Cerebellar nuclear complex (tissue), 1 donor: ENCODE measurements at places on chromosomes 6 and 20.

DNA sequence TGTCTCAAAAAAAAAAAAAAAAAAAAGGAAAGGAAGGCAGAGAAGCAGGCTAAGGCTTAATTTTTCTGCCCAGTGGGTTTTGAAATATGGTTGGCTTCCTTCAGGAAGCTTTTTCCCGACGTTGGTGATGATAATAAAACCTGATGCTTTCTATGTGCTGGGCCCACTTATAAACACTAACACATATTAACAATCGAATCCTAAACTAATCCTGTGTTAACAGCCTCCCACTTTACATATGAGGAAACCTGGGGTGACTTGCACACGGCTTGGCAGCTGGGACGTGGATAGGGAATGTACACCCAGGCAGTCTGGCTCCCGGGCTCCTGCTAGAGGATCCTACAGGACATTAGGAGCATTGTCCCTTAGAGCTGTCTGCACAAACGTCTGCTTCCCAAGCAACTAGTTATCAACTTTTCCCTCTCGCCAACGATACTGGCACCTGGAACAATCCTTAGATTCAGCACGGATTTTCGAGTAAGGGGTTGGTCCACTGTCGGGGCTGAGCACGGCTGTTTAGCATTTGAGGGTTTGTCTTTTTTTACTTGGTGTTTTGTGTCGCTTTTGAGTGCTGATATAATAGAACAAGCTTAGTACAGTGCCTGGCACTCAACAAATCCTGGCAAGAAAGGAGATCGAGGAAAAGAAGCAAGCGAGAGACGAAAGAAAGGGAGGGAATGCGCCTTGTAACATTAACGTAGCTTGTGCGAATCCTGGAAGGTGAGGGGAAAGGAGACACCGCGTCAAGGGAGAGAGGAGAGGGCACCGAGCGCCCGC is 622 bp upstream of the KIZ start:
- DNase-seq, result no peak

GRCh38 chr6:12709556-12710232 is 6.9 kb upstream of the PHACTR1 start:
- no peak for DNase-seq

GRCh38 chr6:108502832-108503231 is 57.9 kb upstream of the FOXO3 start:
- no peak for DNase-seq

- peak; percentile 35 for DNase-seq
Observed at GRCh38 chr6:49003348-49003747, 459.7 kb downstream of the MMUT start.

- DNase-seq, result no peak
Observed at GRCh38 chr20:15911581-15911980, 661.7 kb downstream of the KIF16B start.

DNA sequence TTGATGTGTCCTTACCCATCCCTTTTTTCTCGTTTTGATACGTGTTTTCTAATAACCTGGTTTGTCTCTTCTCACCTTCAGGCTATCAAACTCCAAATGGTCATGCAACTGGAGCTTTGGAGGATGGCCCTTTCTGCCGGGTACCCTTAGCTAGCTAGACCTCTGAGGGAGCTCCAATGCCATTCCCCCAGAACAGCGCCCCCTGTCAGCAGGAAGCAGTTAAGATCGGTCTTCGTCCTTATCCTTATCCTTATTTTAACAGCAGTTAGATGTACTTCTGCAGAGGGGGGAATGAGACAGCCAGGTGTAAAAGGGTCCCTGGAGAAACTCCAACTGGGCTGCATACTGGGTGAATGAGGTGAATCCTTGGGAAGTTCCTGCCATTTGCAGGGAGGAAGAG is 37.2 kb downstream of the SEL1L2 start:
- no peak for DNase-seq

DNA sequence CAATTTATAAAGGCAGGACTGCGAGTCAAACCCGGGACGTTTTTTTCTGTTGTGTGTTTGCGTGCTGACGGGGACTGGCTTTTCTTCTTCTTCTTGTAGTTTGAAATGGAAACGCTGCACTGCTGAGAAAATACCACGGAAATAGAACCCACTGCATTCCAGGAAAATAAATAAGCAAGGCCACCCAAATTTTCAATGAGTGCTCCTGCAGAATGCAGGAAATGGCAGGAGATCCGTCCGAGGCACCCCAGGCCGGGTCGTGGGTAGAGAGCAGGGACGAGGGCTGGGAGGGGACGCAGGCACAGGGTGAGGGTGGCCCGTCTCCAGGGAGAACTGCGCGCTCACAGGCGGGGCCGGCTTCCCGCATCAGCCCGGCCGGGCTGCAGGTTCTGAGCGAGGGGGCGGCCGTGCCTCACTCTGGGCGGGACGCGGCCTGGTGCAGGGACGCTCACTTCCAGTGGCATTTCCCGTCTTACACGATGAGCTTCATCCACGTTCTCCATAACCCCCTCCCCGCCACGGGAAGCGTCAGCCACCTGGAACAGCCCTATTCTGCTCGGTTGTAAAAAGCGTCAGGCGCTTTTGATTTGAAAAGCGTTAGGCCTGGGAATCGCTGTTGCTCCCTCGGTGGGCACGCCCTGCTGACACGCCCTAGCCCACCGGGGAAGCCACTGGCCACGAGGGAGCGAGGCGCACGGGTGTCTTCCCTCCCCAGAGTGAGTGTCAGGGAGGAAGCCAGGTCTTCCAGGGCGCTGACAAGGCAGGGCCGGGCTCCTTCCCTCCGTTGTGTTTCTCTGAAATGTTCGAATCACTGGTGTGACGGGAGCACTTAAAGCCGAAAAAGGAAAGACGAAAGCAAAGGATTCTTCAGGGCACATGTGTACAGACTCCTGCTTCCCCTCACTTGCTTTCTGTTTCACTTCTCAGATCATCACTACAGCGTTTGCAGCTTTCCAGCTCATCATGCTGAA is 17.9 kb upstream of the EXOC2 start:
- DNase-seq, result no peak

DNA sequence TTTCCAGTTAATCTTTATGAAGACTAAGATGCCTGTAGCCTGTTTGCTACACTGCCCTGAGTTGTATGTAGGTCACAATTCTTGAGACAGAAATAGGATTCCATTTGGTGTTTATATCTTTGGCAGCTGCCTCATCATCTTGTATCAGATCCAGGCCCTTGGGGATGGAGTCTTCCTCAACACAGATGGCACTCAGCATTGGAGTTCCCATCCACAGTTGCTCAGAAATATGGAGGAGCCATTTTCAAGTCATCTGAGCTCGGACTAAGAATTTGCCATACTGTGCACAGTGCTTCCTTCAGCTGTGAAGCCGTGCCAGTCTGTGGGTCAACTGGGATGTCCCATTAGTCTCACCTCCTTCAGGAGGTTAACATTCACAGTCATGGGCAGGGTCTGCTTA is 156.6 kb downstream of the ZDHHC14 start:
- peak; percentile 90 for DNase-seq

- DNase-seq, result no peak
Observed at GRCh38 chr6:121951918-121952379, 447.5 kb upstream of the HSF2 start.

DNA sequence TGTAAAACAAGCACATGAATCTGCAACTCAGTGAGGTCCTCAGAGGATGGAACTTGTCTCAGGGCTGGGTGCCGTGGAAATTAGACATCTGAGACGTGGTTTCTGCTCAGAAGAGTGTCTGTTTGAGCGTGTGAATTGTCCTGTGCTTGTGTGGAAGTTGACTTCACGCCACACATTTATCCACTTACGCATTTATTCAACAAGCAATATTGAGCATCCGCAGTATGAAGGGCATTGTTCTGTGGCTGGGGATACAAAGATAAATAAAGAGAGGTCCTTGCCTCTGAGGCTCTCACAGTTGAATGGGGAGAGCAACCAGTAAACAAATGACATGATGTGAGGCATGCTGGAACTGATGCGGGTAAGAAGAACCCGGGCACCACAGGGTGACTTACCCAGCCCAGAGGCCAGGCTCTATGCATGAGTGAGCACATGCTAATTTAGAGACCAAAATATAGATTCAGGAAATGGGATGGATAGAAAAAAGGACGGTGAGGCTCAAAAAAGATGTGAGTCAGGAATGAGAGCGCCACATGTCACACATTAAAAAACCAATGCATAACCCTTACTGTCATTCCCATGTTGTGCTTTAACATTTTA is 60.4 kb downstream of the SOBP start:
- no peak for DNase-seq

DNA sequence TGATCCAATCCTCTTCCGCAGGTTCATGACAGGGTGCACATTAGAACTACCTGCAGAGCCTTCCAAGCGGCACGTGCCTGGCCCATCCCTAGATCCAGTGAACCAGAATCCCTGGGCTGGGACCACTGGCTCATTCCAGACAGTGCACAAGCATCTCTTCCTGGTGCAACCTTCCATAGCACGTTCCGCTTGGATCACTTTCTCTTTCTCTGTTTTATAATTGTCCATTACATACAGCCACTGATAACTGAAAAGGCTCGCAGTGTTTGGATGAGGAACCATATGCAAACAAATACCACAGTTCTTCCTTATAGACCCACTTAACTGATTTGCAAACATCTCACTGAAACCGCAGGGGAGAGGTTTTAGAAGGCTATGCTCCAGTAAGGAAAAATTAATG is 59.6 kb upstream of the DDR1 start:
- DNase-seq, result no peak

DNA sequence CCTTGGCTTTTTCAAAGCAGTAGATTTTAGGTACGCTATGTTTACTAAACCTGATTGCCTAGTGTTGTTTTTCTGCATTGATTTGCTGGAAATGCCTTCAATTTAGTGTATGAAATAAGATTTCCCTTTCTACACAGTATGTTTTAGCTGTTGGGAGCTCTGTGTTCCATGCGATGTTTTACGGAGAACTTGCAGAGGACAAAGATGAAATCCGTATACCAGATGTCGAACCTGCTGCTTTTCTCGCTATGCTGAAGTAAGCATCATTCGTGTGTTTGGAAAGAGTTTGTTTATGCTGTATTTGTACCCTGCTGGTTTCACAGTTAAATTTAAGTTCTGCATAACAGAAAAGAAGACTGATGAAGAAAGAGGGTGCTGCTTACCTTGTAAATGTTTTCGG is 1.9 kb downstream of the BTBD3 start:
- no peak for DNase-seq

- no peak for DNase-seq
Observed at GRCh38 chr6:38305995-38306681, 333.6 kb downstream of the BTBD9 start.

DNA sequence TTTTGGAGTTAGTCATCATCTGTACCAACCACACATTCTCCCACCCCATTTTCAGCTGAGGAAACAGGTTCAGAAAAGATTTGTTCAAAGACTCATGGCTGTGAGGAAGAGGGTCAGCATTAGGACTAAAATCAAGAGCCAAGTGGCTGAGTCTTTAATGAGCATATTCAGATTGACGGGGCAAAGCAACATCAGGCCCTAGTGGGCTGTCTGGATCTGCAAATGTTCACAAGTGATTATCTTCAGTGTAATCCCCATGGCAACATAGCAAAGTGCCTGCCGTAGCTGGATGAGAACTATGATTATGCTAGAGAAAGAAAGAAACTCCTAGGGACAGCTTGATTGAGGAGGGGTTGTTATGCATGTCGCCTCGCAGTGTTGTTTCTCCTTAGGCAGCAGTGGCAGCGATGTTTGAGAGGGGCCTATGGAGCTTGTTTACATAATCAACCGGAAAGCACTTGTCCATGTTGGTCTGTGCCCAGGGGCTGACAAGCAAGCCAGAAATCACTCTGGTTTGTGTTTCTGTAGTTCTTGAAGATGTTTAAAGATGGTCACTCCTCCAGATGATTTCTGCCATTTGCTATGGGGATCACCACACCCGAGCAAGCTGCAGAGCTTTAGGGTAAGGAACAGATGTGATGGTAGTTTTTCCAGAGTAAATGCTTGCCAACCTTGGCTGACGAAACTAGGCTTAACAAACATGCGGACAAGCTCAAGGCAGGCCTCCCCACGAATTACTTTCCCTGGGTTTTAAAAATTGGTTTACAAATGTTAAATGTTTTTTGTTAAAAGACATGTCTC is 124.3 kb upstream of the MLIP start:
- no peak for DNase-seq

DNA sequence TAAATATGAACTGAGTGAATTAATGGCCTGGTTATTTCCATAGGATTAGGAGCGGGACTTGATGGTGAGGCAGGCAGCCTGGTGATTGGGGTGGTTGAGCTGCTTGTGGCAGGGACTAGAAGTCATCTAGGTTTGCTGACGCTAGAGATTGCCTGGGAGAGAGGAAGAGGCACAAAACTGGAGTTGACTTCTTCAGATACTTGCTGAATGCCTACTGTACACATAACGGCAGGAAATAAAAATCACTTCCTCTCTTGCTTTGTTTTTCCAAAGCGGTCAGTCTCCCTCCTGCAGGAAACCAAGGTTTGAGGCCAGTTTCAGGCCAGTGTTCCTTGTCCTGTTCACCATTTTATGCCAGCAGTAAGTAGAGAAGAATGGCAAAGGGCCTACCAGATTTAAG is 36.7 kb upstream of the MYLIP start:
- no peak for DNase-seq

- no peak for DNase-seq
Observed at GRCh38 chr6:119506631-119507174, 157.1 kb upstream of the MAN1A1 start.

- no peak for DNase-seq
Observed at GRCh38 chr6:25173246-25173645, 105.9 kb upstream of the CARMIL1 start.

DNA sequence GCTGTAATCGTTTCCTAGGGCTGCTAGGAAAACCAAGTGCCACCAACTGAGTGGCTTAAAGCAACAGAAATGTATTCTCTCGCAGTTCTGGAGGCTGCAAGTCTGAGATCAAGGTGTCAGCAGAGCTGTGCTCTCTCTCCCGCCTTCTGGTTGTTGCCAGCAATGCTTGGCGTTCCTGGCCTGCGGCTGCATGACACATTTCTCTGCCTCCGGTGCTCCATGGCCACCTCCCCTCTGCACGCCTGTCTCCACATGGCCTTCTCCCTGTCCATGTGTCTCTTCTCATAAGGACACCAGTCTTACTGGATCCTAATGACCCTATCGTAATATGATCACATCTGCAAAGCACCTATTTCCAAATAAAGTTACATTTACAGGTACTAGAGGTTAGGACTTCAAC is 91.7 kb upstream of the AKAP12 start:
- DNase-seq, result peak; percentile 71

GRCh38 chr6:47057830-47058540 is 15.9 kb upstream of the ADGRF1 start:
- no peak for DNase-seq

GRCh38 chr6:73180763-73181619 is 44.3 kb downstream of the KHDC1L start:
- DNase-seq, result peak; percentile 49

DNA sequence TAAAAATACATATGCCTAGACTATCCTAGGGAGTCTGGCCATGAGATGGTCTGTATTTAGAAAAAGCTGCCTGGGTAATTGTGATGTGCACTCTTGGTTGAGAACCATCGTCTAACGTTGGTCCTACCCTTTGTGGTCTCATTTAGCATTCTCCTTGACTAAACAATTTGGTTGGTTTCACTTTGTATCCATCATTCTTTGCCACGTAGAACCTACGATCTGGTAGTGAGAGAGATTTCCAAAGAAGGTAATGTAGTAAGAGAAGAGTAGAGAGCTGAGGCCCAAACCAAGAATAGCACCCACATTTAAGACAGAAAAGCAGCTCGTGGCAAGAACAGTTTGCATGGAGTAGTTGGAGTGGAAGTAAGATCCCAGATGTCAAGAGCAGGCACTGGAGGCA is 219.8 kb downstream of the TMEM200A start:
- DNase-seq, result no peak
